ENCODE measurements at places on chromosomes 2 and 18. TPM values are rescaled to one million over a fixed set of nuclear protein-coding genes. Genes with fewer than 3 reads are reported as not detected.

DNA sequence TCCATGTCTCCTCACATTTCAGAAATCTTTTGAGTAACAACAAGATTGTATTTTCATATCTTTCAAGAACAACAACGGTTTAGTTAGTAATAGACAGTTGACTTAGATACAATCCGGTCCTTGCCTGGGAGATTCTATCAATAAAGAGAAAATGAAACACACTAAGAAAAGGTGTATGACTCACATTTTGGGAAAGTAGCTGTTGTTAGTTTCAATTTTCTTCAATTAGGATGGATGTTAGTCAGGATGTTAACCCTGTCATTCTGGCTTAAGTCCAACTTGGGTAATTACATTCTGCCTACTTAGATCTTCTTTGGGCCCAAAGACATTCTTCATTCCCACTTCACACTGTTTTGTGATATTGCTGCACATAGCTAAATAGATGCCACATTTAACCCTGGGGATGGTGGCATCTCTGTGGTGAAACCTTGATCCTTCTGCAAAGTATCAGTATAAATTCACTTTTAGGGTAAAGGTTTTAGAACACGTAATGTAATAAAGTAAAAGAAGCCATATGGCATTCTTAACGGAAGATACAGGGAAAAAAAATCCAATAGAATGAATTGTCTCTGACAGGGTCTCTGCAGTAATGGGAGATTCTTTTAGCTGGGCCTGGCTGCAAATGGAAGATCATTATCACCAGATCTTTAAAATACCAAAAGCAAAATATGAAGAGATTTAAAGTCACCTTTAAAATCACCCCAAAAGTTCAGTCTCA lies 365.5 kb downstream of the FIGN start:
- no peak for DNase-seq
- H3K36me3 ChIP-seq = no peaks in the 10 kb centered on the region
- no peak overlapping the region for H3K27ac ChIP-seq

- H3K27ac ChIP-seq = no peak overlapping the region
- H3K4me3 ChIP-seq = no peak overlapping the region
- no peaks in the 10 kb centered on the region for H3K27me3 ChIP-seq
- H3K36me3 ChIP-seq = no peaks in the 10 kb centered on the region
- no peaks in the 10 kb centered on the region for H3K4me1 ChIP-seq
Observed at GRCh38 chr2:165015052-165015642, 59.8 kb upstream of the SLC38A11 start.

Gene SERPINB4
- total RNA-seq = not detected

Gene OTOF
- 0.66 TPM for total RNA-seq

Gene ZNF385B
- total RNA-seq = not detected

Gene DNAJC5G
- not detected for total RNA-seq

DNA sequence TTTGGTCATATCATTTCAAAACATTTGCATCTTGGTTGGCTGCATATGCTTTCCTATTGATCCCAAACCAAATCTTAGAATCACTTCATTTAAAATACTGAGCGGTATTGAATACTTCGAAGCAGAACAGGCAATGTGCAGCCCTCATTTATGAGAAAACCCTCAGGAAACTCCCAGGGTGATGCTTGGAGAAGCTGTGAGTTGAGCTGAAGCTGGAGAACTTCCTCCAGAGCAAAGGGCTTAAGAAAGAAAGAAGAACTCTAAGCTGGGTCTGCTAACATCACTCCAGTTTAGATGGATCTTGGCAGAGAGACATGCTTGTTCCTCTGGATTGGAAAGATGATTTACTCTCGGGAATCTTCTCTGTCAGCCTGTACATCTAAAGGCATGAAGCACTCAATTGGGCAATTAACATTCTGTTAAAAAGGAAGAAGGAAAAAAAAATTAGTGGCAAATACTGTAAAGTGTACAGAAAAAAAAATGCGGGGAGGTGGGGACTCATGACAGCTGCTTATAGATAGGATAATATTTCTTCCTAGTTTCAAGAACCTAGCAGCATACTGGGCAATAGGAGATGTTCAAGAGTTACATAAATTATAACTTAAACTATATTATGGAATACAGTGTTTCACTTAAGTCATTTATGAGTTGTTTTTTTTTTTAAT lies 49.5 kb downstream of the ATIC start:
- no peak overlapping the region for H3K27ac ChIP-seq
- DNase-seq = no peak
- no peak overlapping the region for H3K4me3 ChIP-seq
- no peaks in the 10 kb centered on the region for H3K36me3 ChIP-seq
- no peaks in the 10 kb centered on the region for H3K27me3 ChIP-seq

GRCh38 chr18:35941299-35941698 lies 31.2 kb upstream of the RMP24 start:
- no peaks in the 10 kb centered on the region for H3K27me3 ChIP-seq
- no peak overlapping the region for H3K27ac ChIP-seq
- H3K4me1 ChIP-seq = no peaks in the 10 kb centered on the region
- no peak overlapping the region for H3K4me3 ChIP-seq
- H3K36me3 ChIP-seq = no peaks in the 10 kb centered on the region
- DNase-seq = no peak
